ENCODE measurements at places on chromosomes 1 and 21. TPM values are rescaled to one million over a fixed set of nuclear protein-coding genes. Genes with fewer than 3 reads are reported as not detected.

Gene IL12RB2
- 6.5 TPM for polyA plus RNA-seq

Gene TDRD5
- 0.03 TPM for polyA plus RNA-seq

Gene S100B
- polyA plus RNA-seq = 1.1 TPM

Gene LGR6
- polyA plus RNA-seq = 0.13 TPM

Gene SPRR2E
- 0.14 TPM for polyA plus RNA-seq

Gene TNNI3K
- polyA plus RNA-seq = 2.3 TPM
